ENCODE measurements at places on chromosomes 7 and 10.

DNA sequence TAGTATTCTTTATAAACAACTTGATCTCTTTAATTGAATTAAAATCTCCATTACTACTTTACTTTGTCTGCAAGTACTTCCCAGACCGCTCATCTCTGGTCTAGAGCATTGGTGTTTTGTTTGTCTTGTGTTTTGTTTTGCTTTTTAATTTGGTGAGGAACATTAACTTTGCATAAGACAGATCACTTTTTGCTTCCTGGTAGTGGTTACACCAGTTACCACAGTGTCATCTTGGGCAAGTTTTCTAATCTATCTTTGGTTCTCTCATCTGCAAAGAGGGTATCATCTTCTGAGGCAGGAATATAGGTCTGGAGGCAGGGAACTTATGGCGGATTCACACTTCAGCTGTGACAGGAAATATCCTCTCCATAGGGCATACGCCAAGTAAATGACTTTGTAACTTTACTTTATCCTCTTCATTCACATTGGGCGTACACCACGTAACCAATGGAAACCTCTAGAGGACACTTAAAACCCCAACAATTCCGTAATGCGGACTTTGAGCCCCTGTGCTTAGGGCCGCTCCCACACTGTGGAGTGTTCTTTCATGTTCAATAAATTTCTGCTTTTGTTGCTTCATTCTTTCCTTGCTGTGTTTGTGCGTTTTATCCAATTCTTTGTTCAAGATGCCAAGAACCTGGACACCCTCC lies 83.2 kb upstream of the JAZF1 start:
- DNase-seq: no peak

DNA sequence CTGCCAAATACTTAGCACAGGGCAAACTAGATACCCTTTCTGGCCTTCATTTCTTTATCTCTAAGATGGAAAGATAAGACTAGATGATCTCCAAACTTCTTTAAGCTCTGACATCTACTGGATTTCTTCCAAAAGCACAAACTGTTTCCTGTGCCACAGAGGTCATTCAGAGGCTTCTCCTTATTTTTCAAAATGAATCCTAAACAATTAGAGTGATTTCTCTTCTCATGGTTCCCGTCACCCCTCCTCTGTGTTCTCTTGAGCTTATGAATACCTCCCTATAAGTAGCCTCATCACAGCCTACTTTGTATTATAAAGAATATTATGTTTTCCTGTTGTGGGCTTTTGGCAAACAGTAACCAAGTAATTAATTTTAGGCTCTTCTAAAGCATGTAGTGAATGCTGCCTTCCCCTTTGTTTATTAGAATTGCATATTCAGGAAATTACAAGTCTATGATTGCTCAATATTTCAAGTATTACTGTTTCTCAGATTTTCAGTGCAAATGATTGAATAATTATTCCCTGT lies 179.5 kb downstream of the REEP3 start:
- DNase-seq: no peak

- DNase-seq: no peak
These were observed 1083.4 kb upstream of the LRRN3 start for GRCh38 chr7:110007320-110008063.

- DNase-seq: no peak
These were observed 52.6 kb upstream of the BET1 start for GRCh38 chr7:94056796-94057207.

GRCh38 chr7:64602518-64602917 lies 39.6 kb upstream of the ZNF680 start:
- no peak for DNase-seq

DNA sequence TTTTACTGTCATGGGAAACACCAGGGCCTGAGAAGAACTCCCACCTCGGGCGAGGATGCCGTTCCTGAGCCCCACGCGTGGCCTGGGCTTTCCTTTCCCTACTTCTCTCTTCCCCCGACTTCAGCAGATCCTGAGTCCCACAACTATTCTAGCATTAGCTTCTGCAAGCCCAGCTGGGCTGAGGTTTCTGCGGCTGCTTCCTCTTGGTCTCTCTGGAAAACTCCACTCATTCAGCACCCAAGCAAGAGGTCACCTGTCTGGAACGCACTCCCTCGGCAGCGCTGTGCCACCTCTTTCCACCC lies 761 bp upstream of the DOCK1 start:
- DNase-seq: no peak

DNA sequence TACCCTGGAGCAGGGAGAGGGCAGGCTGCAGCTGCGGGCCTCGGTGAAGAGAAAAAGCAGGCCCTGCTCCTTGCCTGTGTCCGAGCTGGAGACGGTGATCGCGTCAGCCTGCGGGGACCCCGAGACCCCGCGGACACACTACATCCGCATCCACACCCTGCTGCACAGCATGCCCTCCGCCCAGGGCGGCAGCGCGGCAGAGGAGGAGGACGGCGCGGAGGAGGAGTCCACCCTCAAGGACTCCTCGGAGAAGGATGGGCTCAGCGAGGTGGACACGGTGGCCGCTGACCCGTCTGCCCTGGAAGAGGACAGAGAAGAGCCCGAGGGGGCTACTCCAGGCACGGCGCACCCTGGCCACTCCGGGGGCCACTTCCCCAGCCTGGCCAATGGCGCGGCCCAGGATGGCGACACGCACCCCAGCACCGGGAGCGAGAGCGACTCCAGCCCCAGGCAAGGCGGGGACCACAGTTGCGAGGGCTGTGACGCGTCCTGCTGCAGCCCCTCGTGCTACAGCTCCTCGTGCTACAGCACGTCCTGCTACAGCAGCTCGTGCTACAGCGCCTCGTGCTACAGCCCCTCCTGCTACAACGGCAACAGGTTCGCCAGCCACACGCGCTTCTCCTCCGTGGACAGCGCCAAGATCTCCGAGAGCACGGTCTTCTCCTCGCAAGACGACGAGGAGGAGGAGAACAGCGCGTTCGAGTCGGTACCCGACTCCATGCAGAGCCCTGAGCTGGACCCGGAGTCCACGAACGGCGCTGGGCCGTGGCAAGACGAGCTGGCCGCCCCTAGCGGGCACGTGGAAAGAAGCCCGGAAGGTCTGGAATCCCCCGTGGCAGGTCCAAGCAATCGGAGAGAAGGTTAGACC lies 138.0 kb upstream of the STK17A start:
- no peak for DNase-seq

- no peak for DNase-seq
These were observed 93.7 kb upstream of the NMT2 start for GRCh38 chr10:15262036-15262713.

- DNase-seq: no peak
These were observed 20.9 kb downstream of the EBF3 start for GRCh38 chr10:129942936-129943715.

DNA sequence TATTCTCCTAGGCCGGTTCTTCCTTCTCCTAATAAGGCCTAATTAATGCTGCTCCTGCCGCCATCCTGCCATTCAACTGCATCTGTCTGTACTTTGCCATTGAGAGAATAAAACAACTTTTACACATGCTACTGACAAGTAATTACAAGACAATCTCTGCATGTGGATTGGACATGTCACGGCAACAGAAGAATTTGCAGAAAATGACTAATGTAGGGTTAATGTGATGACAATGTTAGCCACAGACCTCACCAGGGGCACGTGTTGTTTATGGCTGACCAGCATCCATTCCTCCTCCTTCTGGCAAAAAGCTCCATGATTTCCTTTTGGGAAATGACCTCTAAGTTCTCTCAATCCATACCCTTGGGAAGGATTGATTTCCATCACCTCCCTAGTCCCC lies 58.0 kb downstream of the NEBL start:
- no peak for DNase-seq

- no peak for DNase-seq
These were observed 148.8 kb downstream of the FAM107B start for GRCh38 chr10:14625765-14626525.

Data from esophagus squamous epithelium (tissue), 5 donors.